A549 treated with dexamethasone at 1 μM for 4 hours (cell line): ENCODE measurements at places on chromosomes 16 and 17. TPM values are rescaled to one million over a fixed set of nuclear protein-coding genes. Genes with fewer than 3 reads are reported as not detected.

The PHLPP2 gene
- total RNA-seq, result 10.4 to 15.9 TPM (median 13.0 TPM) in 5 replicates

The C17orf50 gene
- total RNA-seq, result 0.17 to 0.40 TPM (median 0.33 TPM) in 5 replicates

The RGS11 gene
- 2.3 to 5.4 TPM (median 3.7 TPM) in 5 replicates for total RNA-seq

The RPGRIP1L gene
- total RNA-seq, result 9.8 to 12.6 TPM (median 10.8 TPM) in 5 replicates

The TPSG1 gene
- total RNA-seq, result 0.08 to 0.09 TPM in 2 of 5 replicates, not detected in the others

The MYH11 gene
- 0.02 to 0.10 TPM (median 0.09 TPM) in 4 of 5 replicates, not detected in the other for total RNA-seq

The SOCS3 gene
- 24.9 to 33.0 TPM (median 30.6 TPM) in 5 replicates for total RNA-seq

The PRAC2 gene
- total RNA-seq, result not detected in 5 replicates

The TMEM220 gene
- 1.4 to 3.4 TPM (median 2.3 TPM) in 5 replicates for total RNA-seq

The DHX58 gene
- total RNA-seq, result 0.08 to 0.52 TPM (median 0.30 TPM) in 5 replicates

The MXRA7 gene
- 53.9 to 74.6 TPM (median 60.7 TPM) in 5 replicates for total RNA-seq

The NOTUM gene
- 0.20 to 0.44 TPM (median 0.31 TPM) in 5 replicates for total RNA-seq

The UTS2R gene
- 0.06 TPM in 2 of 5 replicates, not detected in the others for total RNA-seq

The CMTM2 gene
- total RNA-seq, result not detected in 5 replicates

The SDK2 gene
- 1.1 to 2.4 TPM (median 1.9 TPM) in 5 replicates for total RNA-seq

The CHST4 gene
- total RNA-seq, result 0.05 TPM in 1 of 5 replicates, not detected in the others

The DRC3 gene
- 1.6 to 3.4 TPM (median 2.1 TPM) in 5 replicates for total RNA-seq

The CD68 gene
- 24.8 to 38.2 TPM (median 33.6 TPM) in 5 replicates for total RNA-seq

The PSKH1 gene
- total RNA-seq, result 10.6 to 16.1 TPM (median 14.7 TPM) in 5 replicates

The C16orf74 gene
- total RNA-seq, result 11.6 to 14.9 TPM (median 13.1 TPM) in 5 replicates

The LRRC37A gene
- 0.86 to 1.6 TPM (median 1.1 TPM) in 5 replicates for total RNA-seq

The C1QL1 gene
- total RNA-seq, result 15.9 to 33.2 TPM (median 27.2 TPM) in 5 replicates

The ITGB4 gene
- 81.3 to 148 TPM (median 126 TPM) in 5 replicates for total RNA-seq
